Muscle of arm (tissue), 14 donors: ENCODE measurements at places on chromosomes 3 and 15.

GRCh38 chr3:4047366-4047765 lies 248.1 kb downstream of the LRRN1 start:
- DNase-seq = no peak

DNA sequence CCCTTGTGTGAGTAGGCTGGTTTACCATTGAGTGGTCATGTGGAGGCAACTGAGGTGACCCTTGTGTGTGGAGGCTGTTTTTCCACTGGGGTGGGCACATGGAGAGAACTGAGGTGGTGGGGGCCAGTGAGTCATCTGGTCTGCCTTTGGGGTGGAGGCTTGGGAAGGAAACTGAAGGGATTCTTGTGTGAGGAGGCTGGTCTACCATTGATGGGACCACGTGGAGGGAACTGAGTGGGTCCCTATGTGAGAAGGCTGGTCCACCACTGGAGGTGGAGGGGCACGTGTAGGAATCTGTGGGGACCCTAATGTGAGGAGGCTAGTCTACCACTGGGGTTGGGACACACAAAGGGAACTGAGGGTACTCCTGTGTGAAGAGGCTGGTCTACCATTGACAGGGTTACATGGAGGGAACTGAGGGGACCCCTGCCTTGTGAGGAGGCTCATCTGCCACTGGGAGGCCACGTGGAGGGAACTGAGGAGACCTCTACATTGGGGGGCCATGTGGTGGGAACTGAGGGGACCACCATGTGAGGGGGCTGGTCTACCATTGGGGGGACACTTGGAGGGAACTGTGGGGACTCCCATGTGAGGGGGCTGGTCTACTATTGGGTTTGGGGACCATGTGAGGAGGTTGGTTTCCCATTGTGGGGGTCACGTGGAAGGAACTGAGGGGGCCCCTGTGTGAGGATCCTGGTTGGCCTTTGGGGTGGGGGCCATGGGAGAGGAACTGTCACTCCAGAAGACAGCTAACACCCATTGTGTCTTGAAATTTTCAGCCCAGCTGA lies 164.5 kb downstream of the WNT7A start:
- DNase-seq = no peak

DNA sequence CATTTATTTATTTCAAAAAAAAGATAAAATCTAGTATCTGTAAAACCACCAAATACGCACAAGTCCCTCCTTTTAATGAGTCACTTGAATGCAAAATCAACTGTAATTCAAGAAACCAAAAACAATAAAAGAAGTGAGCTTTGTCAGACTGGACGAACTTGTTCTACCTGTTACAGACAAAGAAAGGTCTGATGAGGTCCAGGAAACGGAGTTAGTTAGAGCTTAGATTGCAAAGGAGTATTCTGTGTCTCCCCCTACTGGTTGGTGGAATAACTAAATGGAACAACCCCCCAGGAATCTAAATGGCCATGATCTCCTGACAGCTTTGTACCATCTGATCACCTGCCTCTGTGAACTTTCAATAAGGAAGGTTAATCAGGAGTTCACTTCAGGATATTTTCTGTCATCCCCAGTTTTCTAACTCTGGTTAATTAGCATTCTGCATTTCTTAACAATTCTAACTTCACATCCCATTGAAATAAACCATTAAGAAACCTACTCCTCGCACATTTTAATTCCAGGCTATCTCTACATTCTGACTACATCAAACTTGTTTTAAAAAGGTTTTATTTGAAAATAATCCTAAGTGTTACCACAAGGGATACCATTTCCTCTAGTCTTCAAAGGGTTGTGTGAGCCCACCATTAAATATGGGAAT lies 333.0 kb upstream of the SATB1 start:
- peak; percentile 29 for DNase-seq

DNA sequence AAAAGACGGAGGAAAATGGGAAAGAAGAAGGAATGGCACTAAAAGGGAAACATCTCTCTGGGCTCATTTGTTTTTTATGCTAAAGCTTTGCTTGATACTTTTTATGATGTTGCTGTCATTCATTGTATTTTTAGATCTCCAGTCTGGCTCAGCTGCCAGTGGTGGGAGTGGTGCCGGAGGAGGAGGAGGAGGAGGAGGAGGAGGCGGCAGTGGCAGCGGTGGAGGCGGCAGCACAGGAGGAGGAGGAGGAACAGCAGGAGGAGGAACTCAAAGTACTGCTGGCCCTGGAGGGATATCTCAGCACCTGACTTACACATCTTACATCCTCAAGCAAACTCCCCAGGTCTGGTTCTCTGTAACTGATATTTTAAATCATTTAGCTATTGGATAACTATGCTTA lies 49.6 kb downstream of the MAP6D1 start:
- DNase-seq = no peak

DNA sequence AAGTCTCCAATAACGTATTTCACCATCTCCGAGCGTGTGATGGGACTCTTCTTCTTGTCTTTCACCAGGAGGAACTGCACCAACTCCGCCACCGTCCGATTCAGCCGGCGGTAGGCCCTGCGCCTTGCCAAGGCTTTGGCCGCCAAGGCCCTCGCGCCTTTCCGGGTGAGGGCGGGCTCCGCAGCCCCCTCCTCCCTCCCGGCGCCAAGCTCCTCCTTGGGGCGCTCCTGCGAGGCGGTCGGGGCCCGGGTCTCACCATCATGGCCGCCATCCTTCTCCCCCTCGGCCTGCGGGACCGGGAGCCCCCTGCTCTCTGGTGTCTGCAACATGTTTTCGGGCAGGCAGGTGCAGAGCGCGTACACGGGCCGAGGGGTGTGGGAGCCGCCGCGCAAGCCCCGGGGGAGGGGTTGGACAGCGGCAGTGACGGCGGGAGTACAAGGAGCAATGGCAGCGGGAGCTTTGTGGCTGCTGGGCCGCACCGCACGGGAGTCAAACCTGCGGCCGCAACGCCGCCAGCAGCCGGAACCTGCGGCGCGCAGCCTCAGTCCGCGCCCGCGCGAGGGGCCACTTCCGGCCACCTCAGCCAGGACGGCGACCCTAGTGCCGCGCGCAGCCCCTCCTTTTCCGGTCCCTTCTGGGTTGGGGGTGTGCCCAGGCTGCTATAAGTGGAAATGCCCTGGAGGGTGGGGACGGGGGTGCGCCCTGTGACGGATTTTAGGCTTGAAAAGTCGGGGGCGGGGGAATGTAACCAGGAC lies at the start of gene MAGEF1:
MAGEF1 (minus strand) TSS at position 572 of the 755 bp plus-strand sequence; CDS start at position 329, 243 bp downstream.
- DNase-seq = peak; percentile 89

DNA sequence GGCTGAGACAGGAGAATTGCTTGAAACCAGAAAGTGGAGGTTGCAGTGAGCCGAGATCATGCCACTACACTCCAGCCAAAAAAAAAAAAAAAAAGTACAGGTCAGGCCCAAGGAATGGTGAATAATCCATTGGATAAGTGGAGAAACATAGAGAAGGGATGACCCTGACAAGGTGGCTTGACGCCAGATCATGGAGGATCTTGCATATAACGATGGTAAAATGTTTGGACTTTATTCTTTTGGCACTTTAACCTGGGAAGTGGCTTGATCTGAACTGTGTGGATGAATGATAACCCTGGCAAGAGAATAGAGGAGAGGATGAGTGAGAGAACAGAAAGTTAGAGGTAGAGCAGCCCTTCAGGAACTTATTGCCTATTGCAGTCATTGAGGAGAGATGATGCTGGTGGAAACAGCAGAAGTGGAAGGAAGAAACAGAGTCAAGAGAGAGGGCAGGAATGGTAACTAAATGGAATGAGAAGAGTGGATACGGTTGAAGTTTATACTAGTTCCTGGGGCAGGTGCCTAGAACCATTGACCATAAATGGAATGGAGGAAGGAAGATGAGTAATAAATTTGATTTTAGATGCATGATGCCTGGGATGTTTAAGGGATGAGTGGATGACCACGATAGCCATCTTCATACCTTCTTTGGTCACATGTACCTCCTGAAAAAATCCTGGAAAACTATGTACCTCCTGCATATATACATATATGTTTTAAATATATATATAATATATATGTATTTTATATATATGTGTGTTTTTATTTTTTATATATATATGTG lies 57.8 kb downstream of the BLM start:
- no peak for DNase-seq

- DNase-seq = no peak
These were observed 25.5 kb upstream of the NUDT16 start for GRCh38 chr3:131356006-131356595.

DNA sequence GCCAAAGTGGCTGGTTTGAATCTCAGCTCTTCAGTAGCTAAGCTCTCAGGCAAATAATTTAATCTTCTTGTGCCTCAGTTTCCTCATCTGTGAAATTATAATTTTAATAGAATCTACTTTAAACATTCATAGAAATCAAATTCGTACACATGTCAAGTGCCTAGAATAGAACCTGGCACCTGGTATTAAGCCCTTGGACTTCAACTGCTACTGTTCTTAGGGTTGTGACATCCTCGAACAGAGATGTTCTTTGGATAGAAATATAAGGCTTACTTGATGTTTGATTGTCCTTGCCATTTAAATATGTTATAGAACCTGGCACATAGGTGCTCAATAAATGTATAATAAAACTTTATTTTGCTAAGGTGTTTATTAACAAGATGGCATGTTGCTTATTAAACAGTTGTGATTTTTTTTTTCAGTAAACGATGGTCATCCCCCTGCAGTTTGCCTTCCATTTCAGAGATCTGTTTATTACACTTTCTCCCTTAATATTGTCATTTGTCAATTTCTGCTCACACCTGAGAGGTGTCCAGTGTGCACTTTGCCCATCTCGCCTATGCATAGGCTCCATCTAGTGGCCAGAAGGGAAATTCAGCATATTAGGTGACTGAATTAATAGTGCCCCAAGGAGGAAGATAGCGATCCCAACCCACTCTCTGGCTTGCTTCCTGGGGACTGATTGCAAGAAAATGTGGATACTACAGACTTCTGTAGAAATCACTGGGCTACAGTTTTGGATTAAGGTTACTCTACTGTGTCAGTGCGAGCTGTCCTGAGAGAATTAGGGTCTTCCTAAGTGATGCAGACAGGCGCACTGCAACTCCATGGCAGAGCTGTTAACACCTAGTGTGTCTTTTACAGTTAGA lies 10.7 kb downstream of the IGF1R start:
- DNase-seq = peak; percentile 44

- DNase-seq = no peak
These were observed 80.3 kb downstream of the TMEM266 start for GRCh38 chr15:76140074-76140464.

DNA sequence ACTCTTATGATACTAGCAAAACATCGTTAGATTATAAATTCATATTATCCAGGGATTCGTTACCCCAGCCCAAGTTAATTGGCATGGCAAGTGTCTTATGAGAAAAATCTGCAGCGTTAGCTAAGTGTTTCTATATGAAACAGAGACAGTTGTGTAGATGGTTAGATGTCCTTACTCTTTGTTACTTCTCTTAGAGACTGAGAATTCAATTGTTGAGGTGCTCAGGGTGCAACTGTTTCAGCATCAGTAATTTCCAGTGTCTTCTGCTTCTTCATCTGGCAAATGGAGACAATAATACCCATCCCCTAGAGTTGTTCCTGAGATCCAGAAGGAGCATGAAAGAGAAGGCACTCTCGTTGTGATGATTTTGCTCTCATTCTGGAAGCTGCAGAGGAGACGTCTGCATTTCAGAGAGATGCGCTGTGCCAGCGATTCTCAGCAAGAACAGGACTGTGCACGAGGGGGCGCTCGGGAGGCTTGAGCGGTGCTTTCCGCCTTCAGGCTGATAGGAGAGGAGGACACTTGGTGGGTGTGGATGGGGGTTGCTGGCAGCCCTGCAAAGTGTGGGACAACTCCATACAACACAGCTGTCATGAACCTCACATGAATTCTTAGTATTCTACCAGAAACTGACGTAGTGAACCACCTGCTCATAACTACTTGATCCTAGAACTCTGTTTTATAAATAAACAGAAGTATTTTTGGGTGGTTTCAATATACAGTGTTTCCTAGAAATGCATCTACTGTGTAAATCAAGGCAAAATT lies 39.7 kb upstream of the SPSB4 start:
- peak; percentile 91 for DNase-seq

GRCh38 chr3:89560568-89560967 lies 453.1 kb downstream of the EPHA3 start:
- DNase-seq = no peak

- no peak for DNase-seq
These were observed 76.6 kb downstream of the GBE1 start for GRCh38 chr3:81684751-81685395.

- no peak for DNase-seq
These were observed 108.9 kb upstream of the THBS1 start for GRCh38 chr15:39471785-39472574.

DNA sequence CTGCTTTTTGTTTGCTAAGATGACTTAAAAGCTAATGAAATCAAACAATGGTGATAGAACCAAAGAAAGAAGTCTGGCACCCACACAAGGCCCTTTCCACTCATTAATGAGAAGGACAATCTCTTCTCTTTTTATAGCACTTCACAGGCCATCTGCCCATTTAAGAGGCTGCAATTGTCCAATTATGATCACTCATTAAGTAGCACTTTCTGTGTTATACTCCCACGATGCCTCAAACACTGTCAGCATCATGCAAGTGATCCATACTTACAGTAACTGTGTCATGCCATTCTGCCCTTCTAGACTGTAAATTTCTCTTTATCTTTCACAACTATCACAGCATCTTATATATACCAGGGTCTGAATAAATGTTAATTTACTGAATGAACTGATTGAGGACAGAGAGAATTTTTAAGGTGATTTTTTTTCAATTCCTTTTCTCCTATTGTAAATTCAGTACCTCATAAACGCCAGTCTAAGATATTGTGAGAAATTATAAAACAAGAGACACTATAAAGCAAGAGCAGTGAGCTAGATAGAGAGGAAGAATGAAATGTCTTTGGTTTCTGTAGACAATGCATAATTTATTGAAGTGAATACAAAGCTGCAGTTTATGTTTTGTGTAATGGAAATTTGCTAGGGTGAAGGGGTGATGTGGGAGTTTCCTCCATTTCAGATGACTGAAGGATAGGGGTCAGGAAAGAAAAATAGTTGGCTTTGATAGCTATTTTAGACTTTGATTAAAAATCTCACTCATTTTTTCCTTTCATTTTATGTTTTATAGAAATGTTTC lies 17.3 kb downstream of the CD200 start:
- no peak for DNase-seq

DNA sequence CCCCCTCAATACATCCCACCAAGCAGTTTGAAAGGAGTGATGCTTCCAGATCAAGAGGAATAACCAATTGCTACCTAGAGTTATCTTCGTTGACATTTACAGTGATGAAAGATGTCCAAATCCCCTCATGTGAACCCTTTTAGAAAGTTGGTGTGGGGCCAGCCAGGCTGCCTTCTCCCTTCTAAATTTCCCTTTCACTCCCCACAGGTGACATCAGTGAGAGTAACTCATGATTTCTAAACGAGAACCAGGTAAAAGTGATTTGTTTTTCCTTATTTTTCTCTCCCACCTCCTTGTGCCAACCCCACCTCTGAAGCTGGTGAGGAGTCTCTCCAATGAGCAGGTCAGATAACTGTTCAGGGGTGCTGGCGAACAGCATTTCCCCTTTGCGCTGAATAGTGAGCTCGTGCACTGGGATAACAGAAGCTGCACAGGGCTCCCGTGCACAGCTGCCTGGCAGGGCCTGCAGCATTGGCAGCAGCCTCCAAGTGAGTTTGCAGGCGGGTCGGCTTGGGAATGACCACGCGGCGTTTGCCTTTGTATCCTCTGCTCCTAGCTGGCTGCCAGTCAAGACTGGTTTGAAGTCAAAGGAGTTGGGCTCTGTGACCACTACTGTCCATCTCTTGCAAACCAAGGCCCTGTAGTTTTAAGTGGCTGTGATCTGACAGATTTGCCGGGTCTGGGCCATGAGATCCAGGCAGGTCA lies 70.2 kb upstream of the CORO2B start:
- DNase-seq = no peak
